Esophagus squamous epithelium (tissue), 5 donors: ENCODE measurements at places on chromosomes 1 and 21.

DNA sequence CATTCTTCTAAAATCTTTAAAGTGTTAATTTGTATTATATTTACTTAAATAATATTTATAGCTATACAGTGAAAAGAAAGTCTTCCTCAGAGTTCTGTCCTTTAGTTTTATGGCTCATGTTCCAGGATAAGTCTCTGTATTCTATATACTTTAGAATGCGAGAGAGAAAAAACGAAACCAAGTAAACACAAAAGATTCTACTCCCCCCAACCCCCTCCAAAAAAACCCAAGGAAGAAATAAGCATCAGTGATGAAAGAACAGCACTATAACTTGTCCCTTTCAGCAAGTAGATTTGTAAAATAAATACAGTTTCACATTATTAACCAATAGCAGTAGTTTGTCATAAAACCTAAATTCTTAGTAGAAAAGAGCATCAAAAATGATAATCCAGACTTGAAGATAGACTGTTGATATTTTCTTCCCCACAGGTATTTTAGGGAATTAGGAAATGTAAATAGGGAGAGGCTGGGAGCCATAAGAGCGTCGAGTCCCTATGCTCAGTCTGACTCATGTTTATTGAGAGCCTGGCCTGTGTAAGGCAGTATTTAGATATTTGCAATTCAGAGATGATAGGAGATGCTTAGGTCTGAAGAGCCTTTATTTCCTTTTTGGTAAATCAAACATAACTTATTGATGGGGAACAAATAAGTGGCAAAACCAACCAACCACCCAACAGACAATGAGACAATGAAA, 35.5 kb downstream of the CDC14A start:
- no peak for DNase-seq

DNA sequence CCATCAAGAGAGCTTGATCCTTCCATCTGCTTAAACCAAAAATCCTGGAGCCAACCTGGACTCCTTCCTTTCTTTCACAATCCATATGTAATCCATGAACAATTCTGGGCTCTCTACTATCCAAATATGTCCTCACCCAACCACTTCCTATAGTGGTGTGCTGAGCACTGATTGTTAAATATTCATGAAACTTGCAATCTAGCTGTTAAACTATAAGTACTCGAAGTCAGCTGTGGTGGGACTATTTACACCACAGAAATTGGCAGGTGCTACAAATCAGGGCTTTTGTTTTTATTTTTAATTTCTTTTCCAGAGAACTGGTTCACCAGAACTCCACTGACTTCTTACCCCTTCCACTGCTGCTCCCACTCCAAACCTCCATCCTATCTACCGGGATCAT, 57.2 kb upstream of the KCND3 start:
- DNase-seq = no peak

GRCh38 chr1:226121587-226122400, 59.3 kb downstream of the H3-3A start:
- DNase-seq = no peak

DNA sequence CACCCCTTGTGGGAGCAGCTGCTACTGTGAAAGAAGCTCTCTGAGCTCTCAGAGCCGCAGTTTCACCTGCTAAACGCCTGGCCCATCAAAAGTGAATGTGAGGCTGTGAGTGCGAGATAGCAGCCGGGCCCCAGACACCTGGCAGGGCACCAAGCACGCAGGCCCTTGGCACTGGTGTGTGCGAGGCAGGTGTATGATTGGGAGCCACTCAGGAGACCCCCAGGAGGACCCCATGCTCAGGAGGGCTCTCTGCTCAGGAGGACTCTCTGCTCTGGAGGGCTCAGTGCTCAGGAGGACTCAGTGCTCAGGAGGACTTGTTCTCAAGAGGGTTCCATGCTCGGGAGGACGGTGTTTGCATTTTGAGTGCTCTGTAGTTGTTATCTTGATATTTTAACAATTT, 14.3 kb upstream of the ADARB1 start:
- no peak for DNase-seq

GRCh38 chr1:87134625-87135328, 193.9 kb upstream of the LMO4 start:
- DNase-seq = no peak

GRCh38 chr1:208066583-208066982, 155.7 kb upstream of the CD34 start:
- DNase-seq = no peak

DNA sequence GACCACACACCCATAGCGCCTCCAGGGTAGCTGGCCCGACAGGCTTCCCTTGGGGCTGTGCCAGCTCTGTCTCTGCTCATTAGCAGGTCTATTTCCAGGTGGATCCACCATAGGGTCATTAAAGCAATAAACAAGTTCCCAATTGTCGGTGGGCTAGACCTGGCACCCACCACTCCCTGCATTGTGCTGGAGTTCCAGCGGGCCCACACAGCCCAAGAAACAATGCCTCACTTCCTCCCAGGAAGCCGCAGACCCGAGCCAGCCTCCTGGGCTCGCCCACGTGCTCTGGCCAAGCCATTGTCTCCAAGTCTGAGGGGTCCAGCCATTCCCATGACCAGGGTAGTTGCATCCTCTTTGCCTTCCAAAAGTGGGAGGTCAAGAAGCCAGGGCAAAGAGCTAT, 27.5 kb upstream of the SOX13 start:
- DNase-seq = no peak

DNA sequence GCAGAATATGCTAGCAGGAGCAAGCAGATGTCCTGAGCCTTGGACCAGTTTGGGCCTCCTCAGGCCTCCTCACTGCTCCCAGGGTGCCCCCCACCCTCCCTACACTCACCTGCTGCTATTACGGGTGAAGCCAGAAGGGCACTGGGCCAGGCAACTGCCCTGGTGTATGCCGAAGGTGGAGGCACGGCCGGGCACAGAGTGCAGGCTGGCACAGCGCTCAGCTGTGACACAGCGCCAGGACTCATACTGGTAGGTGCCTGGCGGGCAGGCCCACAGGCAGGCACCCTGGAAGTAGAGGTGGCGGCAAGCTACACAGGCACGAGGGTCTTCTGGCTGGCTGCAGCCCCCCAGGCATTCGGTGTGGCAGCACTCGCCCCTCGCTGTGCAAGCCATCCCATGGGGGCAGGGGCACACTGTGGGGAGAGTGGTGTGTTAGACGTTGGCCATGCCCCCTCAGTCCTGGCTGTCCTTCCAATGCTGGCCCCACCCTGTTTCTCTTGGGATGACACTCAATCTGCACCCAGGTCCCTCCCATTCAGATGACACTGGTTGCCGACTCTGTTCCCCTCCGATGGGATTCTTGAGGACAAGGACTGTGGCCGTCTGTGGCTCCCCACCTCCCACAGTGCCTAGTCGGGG, 7.0 kb downstream of the INSRR start:
- DNase-seq = no peak

DNA sequence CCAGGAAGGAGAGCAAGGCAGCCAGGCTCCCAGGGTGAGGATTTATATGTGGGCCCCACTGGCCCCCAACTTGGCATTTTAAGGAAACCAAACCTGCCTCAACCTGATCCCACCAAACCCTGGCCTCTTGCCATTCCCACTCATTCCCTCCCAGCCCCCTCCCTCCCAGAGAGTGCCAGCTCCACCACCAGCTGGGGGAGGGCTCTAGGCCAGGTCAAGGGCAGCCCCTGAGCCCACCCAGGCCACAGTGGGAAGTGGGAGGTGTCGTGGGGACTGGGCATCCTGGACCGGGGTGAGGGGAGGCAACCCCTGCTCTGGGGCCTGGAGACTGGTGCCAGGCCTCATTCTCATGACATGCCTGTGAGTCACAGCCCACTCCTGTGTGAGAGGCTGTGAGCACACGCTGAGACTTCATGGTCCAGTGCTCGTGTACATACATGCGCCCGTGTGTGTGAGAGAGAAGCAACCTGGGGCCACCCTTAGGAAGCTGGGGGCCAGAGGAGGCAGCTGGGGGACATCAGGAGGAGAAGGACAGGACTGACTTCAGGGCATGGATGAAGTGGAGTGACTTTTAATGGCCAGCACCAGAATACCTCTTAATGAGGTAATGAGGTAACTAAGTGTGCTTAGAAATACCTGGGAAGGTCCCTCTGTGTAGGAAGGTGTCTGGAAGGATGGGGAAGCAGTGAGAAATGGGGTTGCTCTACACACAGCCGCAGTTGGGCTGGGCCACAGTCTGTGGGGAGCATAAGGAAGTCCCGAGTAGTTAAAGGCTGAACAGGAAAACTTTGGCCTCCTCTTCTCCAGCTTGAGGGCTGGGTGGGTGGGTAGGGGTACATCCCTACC, at the start of gene S100A2:
Gene S100A2, minus strand, starts transcription at position 316 of the 846 bp plus-strand sequence. CDS start 1,967 bp downstream, outside the sequence.
- no peak for DNase-seq

- no peak for DNase-seq
Observed at GRCh38 chr21:42294273-42294880, 20.8 kb downstream of the TFF3 start.

DNA sequence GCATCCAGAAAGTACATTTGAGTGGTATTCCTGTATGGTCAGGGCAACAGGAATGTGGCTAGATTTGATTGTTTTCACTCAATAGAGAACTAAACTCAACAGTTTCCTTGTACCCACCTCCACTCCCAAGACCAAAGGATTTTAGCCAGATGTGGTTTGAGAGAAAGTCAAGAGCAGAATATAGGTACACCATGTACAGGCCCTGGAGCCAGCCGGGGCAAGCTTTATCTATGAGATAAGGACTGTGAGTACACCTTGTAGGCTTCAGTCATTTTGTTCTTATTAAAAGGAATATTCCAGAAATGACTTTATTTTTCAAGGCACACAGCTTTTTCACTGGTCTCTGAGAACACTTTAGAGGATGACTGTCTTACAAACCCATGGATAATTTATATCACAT, 192.4 kb upstream of the JUN start:
- no peak for DNase-seq

DNA sequence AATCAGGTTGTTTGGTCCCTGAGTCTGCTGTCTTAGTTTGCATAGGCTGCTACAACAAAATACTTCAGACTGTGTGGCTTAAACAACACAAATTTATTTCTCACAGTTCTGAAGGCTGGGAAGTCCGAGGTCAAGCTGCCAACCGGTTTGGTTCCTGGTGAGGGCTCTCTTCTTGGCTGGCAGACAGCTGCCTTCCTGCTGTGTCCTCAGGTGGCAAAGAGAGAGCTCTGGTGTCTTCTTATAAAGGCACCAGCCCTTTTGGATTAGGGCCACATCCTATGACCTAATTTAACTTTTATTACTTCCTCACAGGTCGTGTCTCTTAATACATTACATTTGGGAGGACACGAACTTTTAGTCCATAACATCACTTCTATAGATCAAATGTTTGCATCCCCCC, 89.6 kb upstream of the CD34 start:
- DNase-seq = no peak

DNA sequence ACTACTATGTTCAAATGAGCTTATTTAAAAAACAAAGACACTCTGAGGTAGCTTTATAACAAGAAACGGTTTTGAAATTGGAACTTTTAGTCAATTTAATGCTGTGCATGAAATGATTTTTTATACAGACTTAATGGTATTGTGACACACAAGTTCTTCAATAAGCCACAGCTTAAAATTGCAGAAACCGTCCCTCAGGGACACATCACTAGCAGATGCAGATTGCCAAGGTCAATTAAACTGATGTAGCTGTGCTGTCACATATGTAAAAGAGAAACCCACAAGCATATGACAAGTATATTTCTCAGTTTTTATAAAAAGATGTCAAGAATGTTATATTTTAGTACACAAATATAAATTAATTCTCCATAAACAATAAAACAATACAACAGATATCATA, 366.9 kb downstream of the DPYD start:
- no peak for DNase-seq

DNA sequence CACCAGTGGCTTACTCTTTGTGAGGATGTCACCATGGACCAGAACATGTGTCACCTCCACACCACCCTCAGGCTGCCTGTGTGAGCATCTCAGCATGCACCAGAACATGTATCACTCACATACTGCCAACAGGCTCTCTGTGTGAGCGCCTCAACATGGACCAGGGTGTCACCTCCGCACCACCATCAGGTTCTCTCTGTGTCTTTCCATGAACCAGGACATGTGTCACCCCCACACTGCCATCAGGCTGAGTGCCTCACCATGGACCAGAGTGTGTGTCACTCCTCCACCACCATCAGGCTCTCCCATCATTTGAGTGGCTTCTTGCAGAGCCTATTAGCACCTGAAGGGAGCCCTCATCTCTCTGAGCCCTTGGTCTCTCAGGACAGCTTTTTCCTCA, 125.2 kb downstream of the ZNF648 start:
- DNase-seq = no peak

DNA sequence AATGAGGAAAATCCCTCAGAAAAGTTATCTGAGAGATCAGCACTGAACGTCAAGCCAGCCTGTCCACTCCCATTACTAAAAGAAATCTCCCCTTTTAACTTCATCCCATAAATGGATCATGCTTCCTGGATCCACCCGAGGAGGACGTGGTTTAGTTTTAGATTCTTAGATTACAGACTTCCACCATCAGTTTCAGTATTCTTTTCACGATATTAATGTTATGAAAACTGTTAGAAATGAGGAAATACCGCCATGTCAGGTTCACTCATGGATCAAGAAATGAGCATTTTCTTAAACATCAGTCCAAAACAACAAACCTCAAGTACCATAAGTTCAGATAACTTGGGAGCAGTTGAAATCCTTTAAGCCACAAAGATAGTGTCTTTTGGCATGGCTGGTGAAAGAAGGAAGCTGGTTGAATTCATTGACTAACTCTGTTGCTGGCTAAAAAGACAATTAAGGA, 49.8 kb downstream of the NFIA start:
- DNase-seq = no peak

DNA sequence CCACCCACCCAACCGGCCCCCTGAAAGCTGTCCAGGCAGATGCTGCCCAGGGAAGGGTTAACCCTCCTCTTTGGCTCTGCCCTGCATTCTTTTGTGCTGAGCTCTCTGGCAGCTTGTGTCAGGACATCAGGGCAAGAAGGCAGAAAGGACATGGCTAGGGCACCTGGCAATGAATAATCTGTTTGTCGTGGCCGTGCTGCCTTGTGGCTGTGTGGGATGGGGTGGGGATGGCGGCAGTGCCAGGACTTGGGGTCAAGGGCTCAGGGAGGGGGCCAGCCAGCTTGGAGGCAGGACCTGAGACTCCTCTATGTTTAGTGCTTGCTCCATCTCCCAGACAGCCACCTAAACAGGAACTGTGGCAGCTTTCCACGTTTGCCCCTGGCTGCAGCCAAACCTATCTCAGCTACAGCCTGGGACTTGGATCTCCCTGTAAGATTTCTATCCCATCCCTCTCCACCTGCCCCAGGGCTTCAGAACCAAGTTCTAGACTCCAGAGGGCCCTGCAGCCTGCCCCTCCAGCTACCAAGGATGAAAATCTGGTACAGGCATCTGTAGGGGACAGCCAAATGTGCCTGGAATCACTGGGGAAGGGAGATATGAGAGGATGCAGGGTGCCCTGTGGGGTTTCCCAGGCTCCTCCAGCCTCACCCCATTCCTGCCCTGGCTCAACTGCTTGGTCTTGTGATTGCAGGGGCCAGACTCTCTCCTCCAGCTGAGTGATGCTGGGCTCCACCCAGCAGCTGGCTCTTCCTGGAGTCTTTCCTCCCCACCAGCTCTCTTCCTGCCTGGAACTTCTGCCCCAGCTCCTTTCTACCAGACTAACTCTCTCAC, 9.6 kb upstream of the GPR37L1 start:
- no peak for DNase-seq

- DNase-seq = no peak
Observed at GRCh38 chr1:192954705-192955265, 104.4 kb downstream of the UCHL5 start.
